ENCODE measurements at places on chromosomes 4 and X. TPM values are rescaled to one million over a fixed set of nuclear protein-coding genes. Genes with fewer than 3 reads are reported as not detected.

GRCh38 chrX:13598877-13599276 lies 29.5 kb downstream of the EGFL6 start:
- DNase-seq, result no peak

GRCh38 chr4:87060957-87061356 lies 126.1 kb downstream of the AFF1 start:
- DNase-seq, result no peak

GRCh38 chrX:18677161-18677869 lies 5.4 kb upstream of the RS1 start:
- peak; percentile 34 for DNase-seq

DNA sequence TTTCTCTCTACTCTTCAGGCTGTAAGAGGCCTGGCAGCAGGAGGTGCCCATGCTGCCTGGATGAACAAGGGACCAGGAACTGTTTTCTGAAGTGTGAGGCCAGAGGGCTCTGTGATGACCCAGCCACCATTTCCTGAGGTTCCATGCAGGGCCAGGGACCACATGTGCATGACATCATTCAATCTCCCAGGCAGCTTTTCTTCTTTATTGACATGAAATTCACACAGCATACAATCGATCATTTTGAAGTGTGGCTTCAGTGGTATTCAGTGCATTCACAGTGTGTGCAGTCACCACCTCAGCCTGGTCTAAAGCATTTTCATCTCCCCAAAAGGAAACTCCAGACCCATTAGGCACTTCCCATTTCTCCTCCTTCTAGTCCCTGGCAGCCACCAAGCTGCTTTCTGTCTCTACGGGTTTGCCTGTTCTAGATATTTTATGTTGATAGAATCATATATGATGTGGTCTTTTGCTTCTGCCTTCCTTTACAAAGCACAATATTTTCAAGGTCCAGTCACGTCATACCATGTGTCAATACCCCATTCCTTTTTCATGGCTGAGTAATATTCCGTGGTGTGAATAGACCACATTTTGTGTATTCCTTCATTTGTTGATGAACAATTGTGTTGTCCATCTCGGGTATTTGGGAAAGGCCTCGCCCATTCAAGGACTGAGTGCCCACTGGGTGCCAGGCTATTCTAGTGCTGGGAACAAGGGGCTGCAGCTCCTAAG lies 93.1 kb downstream of the PSAPL1 start:
- DNase-seq, result no peak

DNA sequence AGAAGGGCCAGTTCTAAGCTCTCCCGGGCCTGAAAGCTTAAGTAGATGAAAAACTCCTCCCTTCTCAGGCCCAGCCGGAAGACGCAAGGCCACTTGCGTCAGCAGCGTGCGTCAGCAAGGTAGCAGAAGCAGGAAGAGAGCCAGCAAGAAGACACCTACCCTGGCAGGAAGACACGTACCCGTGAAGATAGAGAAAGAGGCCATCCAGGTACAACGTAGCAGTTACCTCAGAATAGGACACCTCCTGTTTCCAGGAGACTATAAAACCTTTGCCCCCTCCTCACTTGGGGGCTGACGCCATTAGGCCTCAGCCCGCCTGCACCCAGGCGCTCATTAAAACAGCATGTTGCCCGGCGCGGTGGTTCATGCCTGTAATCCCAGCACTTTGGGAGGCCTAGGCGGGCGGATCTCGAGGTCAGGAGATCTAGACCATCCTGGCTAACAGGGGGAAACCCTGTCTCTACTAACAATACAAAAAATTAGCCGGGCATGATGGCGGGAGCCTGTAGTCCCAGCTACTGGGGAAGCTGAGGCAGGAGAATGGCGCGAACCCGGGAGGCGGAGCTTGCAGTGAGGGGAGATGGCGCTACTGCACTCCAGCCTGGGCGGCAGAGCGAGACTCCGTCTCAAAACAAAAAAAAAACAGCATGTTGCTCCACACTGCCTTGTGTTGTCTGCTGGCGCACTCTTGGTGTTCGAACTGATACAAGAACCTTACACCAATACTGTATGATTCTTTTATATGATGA lies 242.7 kb upstream of the NWD2 start:
- no peak for DNase-seq

- DNase-seq, result no peak
Observed at GRCh38 chrX:118474586-118474985, 21.0 kb upstream of the DOCK11 start.

- DNase-seq, result no peak
Observed at GRCh38 chrX:113548308-113549015, 707.8 kb upstream of the AMOT start.

- DNase-seq, result no peak
Observed at GRCh38 chr4:8188085-8188484, 11.0 kb upstream of the SH3TC1 start.

DNA sequence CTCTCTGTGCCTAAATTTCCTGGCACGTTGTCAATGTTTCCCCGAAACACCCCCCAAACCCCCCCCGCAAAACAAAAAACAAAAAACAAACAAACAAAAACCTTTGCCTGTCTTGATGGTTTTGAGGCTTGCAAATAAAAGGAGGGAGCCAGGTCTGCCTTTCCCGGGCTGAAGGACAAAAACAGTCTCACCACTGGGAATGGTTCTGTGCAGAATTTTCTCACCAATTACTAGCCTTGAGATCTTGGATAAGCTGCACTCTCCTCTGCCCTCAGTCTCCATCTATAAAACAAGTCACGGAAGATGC lies 15.5 kb downstream of the NKX3-2 start:
- no peak for DNase-seq

DNA sequence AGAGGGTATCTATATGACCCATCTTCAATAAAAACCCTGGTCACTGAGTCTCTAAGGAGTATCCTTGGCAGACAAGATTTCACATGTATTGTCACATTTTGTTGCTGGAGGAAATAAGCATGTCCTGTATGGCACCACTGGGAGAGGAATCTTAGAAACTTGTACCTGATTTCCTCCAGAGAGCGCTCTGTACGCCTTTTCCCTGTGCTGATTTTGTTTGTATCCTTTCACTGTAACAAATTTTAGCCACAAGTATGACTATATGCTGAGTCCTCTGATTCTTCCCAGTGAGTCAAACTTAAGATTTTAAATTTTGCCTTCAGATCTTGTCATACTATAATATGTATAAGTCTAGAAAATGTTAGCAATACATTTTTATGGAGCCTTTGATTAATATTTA lies 102.8 kb downstream of the ITIH6 start:
- DNase-seq, result no peak

DNA sequence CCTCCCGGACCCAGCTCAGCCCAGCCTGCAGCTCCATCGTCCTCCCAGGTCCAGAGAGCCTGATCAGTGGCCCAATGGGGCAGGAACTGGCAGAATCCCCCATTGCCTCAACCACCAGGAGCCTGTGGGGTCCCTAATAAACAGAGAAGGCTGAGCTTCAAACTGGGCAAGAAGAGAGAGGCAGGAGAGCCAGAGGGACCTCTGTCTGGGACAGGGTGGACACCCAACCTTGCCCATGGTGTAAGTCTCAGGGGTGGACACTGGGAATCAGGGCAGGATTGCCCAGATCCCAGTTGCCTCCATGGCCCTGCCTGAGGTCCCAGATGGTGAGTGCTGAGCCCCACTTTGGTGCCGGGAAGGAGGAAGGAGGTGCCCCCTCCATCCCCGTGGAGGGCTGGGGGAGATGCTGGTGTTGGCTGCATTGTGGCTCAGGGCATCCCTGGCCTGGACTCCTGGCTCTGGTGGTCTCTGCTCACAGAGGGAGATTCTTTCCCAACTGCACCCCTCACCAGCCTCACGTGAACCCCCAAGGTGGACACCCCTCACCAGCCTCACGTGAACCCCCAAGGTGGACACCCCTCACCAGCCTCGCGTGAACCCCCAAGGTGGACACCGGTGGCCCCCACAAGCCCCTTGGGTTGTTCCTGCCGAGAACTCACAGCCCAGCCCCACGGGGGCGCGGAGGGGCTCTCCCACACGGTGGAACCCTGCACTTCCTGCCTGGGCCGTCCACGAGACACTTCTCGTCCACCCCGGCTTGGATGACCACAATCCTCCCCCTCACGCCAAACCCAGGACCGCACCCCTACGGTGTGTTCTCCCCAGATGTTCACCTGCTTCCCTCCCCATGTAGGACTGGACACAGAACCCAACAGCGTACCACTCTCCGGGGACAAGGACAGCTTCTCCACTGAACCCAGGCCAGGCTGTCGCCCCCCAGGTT lies 5.4 kb downstream of the CPLX1 start:
- DNase-seq, result no peak

The CSAG1 gene
- polyA plus RNA-seq, result not detected

The GAB3 gene
- polyA plus RNA-seq, result 44.0 TPM

The RTL9 gene
- polyA plus RNA-seq, result not detected

The COL4A5 gene
- not detected for polyA plus RNA-seq

The RNF128 gene
- not detected for polyA plus RNA-seq

The TLL1 gene
- polyA plus RNA-seq, result not detected

The MAGIX gene
- polyA plus RNA-seq, result 2.0 TPM

The SEPTIN11 gene
- polyA plus RNA-seq, result 0.95 TPM
